ENCODE measurements at places on chromosomes 7 and 10.

DNA sequence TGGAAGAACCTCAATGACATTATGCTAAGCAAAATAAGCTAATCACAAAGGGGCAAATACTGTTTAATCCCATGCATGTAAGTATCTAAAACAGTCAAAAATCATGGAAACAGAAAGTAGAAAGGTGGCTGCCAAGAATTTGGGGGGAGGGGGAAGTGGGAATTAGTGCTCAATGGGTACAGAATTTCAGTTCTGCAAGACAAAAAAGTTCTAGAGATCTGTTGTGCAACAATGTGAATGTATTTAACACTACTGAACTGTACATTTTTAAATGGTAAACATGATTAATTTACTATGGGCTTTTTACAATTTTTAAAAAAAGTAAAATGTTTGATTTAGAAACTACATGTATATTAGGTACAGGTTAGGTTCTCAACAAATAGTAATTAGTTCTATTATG lies 11.9 kb downstream of the EZH2 start:
- DNase-seq = no peak

DNA sequence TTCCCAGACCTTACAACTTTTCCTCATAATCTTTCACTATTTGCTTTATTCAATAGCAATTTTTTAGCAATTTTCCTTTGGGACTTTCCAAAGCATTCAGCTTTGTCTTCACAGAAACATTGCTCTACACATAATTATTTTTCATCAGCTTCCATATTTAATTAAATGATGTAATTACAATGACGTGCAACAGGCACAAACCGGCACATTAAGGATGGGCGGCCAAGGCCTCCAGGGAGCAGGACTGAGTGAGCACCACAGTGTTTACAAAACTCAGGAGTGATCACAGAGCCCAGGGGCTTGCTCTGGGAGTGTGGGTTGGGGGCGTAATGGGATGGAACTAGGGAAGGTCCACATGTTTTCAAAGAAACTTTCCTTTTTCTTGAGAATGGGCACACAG lies 69.8 kb downstream of the MAD1L1 start:
- DNase-seq = no peak

DNA sequence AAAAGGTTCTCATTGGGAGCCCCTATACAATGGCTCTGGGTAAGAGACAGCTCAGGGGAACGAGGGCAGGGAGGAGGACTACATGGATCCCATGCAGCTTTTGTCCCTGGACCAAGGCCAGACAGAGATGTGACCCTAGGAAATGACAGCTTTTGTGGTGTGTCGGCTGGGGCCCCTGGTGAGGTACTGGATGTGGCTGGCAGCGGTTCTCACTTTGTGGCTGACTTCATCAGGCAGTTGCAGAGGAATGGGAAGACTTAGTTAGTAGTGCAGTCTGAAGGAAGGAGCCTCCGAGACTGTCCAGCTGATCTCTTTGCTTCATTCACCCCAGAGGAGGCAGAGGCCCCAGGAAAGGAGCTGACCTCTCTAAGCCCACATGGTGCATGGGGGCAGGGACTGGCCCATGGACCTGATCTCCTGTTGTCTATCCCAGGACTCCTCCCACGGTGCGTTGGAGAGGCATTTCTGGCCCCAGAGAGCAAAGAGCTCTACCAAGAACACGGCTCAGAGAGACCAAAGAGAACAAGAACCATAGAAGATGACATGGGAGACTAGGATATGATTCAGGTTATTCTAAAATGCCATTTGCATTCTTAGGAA lies 202.9 kb downstream of the RPS24 start:
- DNase-seq = no peak

DNA sequence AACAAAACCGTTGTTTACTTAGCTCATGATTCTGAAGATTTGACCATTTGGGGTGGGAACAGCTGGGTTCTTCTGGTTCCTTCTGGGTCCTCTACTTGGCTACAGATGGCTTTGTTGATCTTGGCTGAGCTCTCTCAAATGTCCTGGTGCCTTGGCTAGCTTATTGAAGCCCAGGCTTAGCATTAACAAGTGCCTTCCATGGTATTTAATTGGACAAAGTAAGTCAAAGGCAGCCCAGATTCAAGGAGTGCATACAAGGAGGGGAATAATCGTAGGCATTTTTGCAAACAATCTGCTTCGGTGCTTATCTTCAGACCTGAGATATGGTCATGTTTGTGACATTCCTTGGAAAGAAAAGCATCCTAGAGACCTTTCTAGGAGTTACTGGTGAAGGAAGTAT lies 81.4 kb downstream of the ADCYAP1R1 start:
- DNase-seq = no peak

GRCh38 chr7:100620804-100621203 lies 8.5 kb downstream of the MOSPD3 start:
- DNase-seq = no peak

DNA sequence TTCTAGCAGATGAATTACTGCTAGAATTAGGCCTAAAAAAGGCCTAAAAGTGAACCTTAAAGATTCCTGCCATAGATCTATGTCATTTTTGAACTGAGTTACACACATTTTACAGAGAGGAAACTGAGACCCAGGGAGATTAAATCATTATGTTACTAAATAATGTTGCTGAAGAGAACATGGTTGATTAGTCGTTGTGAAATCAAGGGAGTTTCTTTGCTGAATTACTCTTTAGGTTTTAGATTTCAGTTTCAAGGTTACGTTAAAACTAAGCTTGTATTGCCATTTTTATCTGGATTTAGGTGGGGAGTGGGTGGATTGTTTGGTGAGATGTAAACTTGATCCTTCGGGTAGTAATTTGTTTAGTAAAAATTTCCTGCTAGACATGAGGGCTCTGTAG lies 21.3 kb downstream of the CDK14 start:
- no peak for DNase-seq

DNA sequence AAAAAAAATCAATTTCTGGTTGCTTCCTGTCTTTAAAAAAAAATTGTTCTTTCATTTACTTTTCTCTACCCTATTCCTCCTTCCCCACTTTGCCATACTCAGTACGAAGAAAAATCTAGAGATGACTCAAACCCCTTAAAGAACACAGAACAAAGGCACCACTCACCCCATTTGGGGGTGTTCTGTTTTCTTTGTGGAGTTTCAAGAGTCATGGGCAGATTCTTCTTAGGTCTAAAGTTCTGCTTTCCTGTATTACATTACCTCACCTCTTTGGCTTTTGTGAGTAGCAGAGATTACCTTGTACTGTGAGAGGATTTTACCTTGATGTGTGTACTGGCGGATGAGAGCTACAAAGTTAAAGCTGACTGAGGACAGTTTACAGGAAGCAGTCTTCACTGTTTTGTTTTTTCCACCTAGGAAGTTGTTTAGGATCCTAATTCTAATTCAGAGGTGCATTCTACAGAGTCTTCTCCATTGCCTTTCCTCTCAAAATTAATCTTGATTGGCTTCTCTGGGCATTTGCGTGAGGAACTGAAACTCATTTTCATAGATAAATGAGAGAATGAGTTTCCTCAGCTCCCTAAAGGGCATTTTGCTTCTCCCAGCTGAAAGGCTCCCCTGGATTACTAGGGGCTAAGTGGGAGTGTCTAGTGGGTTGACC lies 20.7 kb downstream of the AVL9 start:
- no peak for DNase-seq

DNA sequence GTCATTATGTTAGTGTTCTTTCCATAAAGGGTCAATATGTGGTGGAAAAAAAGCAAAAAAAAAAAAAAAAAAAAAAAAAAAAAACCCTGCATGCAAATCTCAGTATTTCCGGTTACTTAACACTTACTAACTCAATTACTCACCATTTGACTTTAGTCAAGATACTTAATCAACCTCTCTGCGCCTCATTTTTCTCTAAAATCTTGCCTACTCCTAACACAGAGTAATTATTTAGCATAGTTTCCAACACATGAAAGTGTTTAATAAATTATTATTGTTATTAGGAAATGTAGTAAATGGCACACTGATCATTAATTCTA lies 27.8 kb downstream of the PPP1R3A start:
- no peak for DNase-seq

GRCh38 chr10:88243836-88244730 lies 339.0 kb downstream of the RNLS start:
- no peak for DNase-seq

- DNase-seq = no peak
Observed at GRCh38 chr7:65239707-65240352, 133.8 kb upstream of the ZNF92 start.

- DNase-seq = no peak
Observed at GRCh38 chr10:65565246-65565645, 1360.6 kb upstream of the LRRTM3 start.

GRCh38 chr10:53487019-53487983 lies 714.7 kb upstream of the MBL2 start:
- DNase-seq = no peak

DNA sequence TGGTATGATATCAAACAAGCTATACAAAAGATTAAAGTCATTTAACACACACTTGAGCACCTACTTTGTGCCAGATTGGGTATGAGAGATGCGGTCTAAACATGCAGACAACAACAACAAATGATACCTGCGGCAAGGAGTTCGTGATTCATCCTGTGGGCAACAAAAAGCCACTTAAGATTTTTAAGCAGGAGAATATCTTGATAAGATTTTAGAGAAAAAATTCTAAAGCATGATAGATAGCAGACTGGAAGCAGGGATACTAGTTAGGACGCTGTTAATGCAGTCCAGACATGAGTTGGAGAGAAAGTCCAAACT lies 1.6 kb upstream of the KBTBD2 start:
- no peak for DNase-seq

- no peak for DNase-seq
Observed at GRCh38 chr7:54180796-54181195, 361.4 kb upstream of the VSTM2A start.

DNA sequence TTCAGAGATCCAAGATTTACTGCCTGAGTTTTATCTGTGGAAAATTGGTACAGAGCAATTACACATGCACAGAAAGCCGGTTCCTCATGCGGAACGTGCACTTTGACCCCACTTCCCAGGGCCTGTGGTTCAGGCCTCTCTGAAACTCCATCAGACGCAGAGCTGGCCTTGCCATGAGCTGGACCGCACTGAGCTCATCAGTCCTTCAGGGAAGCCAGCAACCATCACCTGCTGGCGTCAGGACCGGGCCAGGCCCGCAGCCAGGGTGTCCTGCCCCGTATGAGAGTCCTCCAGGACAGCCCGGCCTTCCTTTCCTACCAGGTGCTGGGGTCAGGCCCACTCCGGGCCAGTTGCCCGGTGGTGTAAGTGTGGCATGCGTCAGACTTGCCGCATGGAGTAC lies 446.5 kb upstream of the FOXK1 start:
- no peak for DNase-seq

DNA sequence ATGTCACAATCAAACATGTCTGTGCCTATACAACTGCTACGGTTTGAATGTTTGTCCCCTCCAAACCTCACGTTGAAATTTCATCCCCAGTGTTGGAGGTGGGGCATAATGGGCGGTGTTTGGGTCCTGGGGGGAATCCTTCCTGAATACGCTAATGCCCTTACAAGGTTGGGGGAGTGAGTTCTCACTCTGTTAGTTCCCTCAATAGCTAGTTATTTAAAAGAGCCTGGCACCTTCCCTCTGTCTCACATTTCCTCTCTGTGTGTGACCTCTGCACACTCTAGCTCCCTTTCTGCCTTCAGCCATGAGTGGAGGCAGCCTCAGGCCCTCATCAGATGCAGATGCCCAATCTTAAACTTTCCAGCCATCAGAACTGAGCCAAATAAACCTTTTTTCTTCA lies 129.5 kb downstream of the GRM8 start:
- DNase-seq = no peak

- DNase-seq = no peak
Observed at GRCh38 chr7:94123136-94123535, 119.0 kb upstream of the BET1 start.

DNA sequence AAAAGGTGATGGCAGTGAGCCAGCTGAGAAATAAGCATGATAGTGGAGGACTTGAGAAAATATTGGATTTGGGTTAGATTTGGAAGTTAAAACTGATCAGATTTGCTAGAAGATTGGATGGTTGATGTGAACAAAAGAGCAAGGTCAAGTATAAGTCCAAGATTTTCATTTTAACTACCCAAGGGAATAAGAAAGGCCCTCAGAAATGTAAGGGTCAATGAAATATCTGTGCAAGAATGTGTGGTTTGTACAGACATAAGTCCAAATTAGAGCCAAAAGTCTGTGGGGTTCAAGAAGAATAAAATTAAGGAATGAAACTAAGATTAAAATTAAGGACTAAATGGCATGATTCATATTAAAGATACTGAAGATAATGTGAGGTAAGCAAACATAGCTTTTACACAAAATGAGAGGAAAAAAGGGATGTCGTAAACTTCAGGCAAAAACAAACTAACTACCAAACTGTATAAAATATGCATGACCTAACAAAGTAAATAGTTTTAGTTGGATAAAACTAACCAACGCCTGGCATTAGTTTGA lies 78.4 kb upstream of the CACNA2D1 start:
- no peak for DNase-seq

DNA sequence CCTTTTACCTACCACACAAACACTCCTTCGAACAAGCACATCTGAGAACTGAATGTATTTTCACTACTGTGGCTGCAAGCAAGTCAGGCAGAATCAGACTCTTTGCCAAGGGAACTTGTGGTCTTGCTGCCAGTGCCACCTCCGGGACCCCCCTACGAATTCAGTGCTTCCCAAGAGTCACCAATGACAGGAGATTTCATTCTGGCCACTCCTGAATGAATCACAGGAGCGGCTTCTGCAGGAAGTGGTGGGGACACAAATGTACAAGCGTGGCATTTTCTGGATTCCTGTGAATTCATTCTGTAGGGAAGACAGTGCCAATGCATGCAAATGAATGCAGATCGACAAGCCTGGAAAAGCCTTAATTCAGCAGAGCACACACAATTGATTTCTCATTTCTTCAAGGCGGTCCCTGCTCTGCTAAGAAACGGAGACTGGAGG lies 161.2 kb downstream of the CAMK1D start:
- no peak for DNase-seq

DNA sequence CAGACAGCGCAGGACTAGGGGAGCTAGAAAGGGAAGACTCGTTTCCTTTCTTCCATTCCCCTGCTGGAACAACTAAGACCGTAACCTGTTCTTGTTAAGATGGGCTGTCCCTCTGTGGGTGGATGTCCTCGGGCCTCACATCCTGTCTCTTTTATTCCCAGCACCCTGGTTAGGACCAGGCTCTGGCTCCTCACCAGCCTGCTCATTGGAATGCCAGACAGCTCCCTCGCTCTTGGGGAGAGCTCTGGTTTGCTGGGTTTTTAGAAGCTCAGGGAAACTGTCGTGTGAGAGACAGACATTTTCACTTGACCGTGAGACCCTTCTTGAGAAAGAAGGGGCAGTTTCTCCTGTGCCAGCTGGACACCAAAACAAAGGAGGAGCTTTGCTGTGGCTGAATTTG lies 58.1 kb upstream of the HABP2 start:
- no peak for DNase-seq

GRCh38 chr7:46165276-46165675 lies 244.2 kb upstream of the IGFBP3 start:
- no peak for DNase-seq

DNA sequence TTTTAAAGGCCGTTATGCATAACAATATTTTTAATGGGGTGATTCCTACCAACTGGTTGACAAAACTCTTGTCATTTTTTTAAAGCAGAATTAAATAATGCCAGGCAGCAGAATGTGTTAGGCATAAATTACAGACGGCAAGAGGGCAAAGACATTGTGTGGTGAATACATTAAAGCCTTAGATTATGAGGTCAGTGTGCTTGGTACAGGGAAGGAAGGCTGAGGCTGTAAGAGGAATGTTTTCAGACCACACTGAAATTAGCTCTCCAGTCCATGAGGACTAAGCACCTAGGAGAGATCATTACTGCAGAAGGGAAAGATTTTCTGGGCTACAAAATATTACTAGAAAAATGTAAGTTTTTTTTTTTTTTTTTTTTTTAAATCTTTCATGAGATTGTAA lies 312.8 kb upstream of the PRKCQ start:
- no peak for DNase-seq
